WTC11 (cell line): ENCODE measurements at places on chromosomes 6 and 20.

DNA sequence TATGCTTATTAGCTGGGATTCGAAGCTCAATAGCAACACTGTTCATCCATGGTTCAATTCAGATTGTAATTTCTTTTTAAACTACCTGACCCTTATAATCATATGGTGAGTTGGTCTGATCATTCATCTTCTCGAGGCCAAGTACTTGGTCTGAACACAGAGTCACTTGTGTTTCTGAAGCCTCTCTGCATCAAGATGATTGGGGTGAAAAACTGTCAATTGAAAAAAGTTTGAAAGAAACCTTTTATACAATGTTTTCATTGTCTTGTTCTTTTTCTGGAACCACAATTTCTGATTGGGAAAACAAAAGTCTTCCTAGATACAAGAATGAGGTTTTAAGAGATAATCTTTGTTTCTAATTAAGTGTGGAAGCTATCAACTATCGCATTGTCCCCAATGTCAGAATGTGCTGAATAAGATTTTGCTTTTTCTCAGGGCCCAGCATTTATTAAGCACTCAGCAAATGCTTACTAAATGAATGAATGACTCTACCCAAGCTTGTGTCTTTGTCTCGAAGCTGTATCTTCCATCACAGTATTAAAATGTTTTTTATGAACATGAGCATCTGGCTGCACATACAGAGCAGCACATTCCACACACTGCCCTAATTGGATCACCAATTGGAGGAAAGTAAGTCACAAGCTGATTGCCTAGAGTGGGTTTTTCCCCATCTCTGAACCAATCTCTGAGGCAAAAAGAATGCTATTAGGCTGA lies 45.0 kb upstream of the MOXD1 start:
- no peak for DNase-seq
- H3K4me1 ChIP-seq = peaks cover 19% of the 10 kb centered on the region
- H3K27me3 ChIP-seq = no peaks in the 10 kb centered on the region; the same call in 1 of the 2 replicates
- H3K4me3 ChIP-seq = no peak overlapping the region
- peaks cover 16% of the 10 kb centered on the region for H3K36me3 ChIP-seq
- no peak overlapping the region for H3K27ac ChIP-seq

GRCh38 chr6:120951258-120951657 lies 383.0 kb downstream of the TBC1D32 start:
- no peaks in the 10 kb centered on the region for H3K27me3 ChIP-seq
- no peaks in the 10 kb centered on the region for H3K4me1 ChIP-seq
- H3K36me3 ChIP-seq = no peaks in the 10 kb centered on the region
- DNase-seq = no peak
- no peak overlapping the region for H3K4me3 ChIP-seq
- no peak overlapping the region for H3K27ac ChIP-seq

DNA sequence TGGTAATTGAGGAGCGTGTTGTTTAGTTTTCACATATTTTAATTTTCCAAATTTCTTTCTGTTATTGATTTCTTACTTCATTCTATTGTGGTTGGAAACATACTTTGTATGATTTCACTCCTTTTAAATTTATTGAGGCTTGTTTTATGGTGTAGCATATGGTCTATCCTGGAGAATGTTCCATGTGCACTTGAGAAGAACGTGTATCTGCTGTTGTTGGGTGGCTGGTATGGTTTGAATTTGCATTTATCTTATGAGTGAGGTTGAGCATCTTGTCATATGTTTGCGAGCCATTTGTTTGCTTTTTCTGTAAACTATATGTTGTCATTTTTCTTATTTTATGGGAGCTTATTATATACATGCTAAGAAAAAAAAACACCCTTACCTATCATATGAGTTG lies 26.5 kb downstream of the SRC start:
- peaks cover 4% of the 10 kb centered on the region; the same call in 1 of the 2 replicates for H3K36me3 ChIP-seq
- H3K4me3 ChIP-seq = no peak overlapping the region
- no peaks in the 10 kb centered on the region for H3K27me3 ChIP-seq

DNA sequence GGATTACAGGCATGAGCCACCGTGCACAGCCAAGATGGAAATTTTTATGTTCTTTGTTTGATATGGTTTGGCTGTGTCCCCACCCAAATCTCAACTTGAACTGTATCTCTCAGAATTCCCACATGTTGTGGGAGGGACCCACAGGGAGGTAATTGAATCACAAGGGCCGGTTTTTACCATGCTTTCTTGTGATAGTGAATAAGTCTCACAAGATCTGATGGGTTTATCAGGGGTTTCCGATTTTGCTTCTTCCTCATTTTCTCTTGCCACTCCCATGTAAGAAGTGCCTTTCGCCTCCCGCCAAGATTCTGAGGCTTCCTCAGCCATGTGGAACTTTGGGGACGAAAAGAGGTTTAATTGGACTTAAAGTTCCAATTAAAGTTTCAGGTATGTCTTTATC lies 14.6 kb downstream of the EEF1A1 start:
- no peak for DNase-seq
- H3K27me3 ChIP-seq = no peaks in the 10 kb centered on the region
- H3K36me3 ChIP-seq = peaks cover 9% of the 10 kb centered on the region
- H3K4me1 ChIP-seq = no peaks in the 10 kb centered on the region
- no peak overlapping the region for H3K27ac ChIP-seq

DNA sequence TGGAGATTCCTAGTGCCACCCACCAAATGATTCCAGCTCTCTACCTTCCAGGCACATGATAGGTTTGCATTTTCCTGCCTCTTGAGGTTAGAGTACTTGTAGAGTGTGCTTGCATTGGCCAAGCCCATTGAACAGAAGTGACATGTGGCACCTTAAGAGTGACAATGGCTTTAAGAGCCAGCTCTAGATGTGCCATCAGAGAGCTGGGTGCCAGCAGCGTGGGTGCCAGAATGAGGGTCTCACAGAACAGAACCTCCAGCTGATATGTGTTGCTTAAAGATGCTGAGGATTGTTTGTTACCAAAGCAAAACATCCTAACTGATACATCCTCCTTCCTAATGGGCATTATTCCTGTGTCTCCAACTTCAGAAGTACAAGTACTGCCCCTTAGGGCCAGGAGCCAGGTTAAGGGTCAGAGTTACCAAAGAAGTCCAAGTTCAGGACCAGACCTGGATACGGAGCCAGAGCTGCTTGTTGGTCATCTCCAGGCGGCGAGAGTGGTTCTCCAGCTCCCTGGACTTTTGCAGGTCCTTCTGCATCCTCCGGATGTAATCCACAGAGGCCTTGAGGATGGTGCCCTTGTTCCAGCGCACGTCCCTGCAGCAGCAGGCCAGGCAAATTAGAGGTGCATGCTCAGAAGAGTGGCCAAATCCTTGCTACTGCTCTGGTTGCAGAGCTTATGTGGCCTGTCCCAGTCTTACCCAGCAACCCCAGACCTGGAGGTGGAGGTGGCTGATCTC lies 47.5 kb downstream of the MDFI start:
- peaks cover 9% of the 10 kb centered on the region for H3K27me3 ChIP-seq
- H3K27ac ChIP-seq = no peak overlapping the region
- peak; percentile 8 for DNase-seq
- peaks cover 37% of the 10 kb centered on the region for H3K4me1 ChIP-seq
- H3K4me3 ChIP-seq = no peak overlapping the region
- H3K36me3 ChIP-seq = no peaks in the 10 kb centered on the region

- peak; percentile 65 for DNase-seq
- H3K36me3 ChIP-seq = no peaks in the 10 kb centered on the region
- no peaks in the 10 kb centered on the region for H3K4me1 ChIP-seq
- no peak overlapping the region for H3K4me3 ChIP-seq
- H3K27ac ChIP-seq = no peak overlapping the region
Observed at GRCh38 chr20:51042657-51043247, 19.8 kb upstream of the KCNG1 start.

DNA sequence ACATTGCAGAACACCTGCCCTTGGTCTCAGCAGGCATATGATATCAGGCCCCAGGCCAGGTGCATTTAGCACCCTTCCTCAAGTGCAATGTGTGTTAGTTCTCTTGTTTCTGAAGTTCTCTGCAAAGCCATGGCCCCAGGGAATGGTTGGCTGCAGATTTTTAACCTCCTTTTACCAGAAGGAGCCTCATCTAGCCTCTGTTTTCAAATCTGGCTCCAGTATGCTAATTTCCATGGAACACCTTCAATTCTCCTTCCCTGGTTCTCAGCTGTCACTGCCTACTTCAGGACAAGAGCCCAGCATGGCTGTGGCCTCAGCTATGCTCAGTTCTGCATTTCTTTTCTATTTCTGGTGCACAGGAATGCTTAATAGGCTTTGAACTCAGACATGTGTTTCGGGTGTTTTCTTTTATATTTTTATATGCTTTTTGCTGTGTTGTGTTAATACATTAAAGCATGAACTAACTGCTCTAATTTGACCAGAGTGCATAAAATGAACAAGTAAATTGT lies 51.6 kb upstream of the OGFRL1 start:
- peaks cover 29% of the 10 kb centered on the region for H3K4me1 ChIP-seq
- DNase-seq = no peak
- no peak overlapping the region; the same call in 1 of the 2 replicates for H3K27ac ChIP-seq
- H3K36me3 ChIP-seq = peaks cover 7% of the 10 kb centered on the region

- H3K4me3 ChIP-seq = no peak overlapping the region
- no peaks in the 10 kb centered on the region for H3K27me3 ChIP-seq
- DNase-seq = no peak
- peak overlapping the region; percentile 52; the same call in 1 of the 2 replicates for H3K27ac ChIP-seq
Observed at GRCh38 chr20:16531485-16531884, 41.8 kb downstream of the KIF16B start.

- H3K36me3 ChIP-seq = no peaks in the 10 kb centered on the region
- no peak overlapping the region for H3K4me3 ChIP-seq
- H3K4me1 ChIP-seq = peaks cover 5% of the 10 kb centered on the region
- no peak overlapping the region for H3K27ac ChIP-seq
- no peaks in the 10 kb centered on the region for H3K27me3 ChIP-seq
- DNase-seq = no peak
Observed at GRCh38 chr6:156062091-156062563, 606.5 kb upstream of the NOX3 start.

DNA sequence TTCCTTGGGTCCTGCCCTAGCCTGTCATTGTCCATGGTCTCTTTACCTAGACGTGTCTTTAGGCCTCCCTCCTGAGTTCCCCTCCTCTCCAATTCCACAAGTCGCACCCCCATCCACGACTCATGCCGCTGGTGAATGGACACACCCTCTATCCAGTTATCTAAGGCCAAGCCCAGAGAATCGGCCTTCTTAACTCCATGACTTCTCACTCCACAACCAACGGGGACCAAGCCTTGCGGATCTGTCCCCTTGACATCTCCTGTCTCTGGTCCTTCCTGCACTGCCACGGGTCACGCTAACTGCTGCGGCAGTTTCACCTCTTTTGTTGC lies 7.0 kb upstream of the RREB1 start:
- H3K4me1 ChIP-seq = peaks cover 24% of the 10 kb centered on the region
- peaks cover 3% of the 10 kb centered on the region; the same call in 1 of the 2 replicates for H3K27me3 ChIP-seq
- H3K4me3 ChIP-seq = no peak overlapping the region
- H3K36me3 ChIP-seq = no peaks in the 10 kb centered on the region
- no peak for DNase-seq

GRCh38 chr6:149701714-149702113 lies 16.2 kb downstream of the LATS1 start:
- H3K27ac ChIP-seq = peak overlapping the region; percentile 86
- no peaks in the 10 kb centered on the region for H3K27me3 ChIP-seq
- peak overlapping the region; percentile 39 for H3K4me3 ChIP-seq
- peaks cover 29% of the 10 kb centered on the region for H3K4me1 ChIP-seq

DNA sequence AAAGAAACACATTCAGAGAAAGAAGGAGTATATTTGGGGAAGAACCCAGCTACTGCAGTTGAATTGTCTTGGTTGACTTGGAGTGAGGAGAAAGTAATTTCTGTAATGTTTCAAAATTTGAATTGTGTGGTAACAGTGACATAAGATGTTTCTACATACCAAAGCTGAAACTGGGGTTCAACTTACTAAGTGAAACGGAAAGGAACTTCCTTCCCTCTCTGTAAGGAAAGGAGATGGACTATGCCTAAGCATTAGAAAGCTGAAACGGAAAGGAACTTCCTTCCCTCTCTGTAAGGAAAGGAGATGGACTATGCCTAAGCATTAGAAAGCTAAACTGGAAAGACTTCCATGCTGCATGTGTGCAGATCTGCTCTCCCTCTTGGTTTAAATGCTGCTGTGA lies 46.0 kb downstream of the HUS1B start:
- no peaks in the 10 kb centered on the region for H3K27me3 ChIP-seq
- no peak overlapping the region for H3K4me3 ChIP-seq
- no peak overlapping the region for H3K27ac ChIP-seq
- peaks cover 27% of the 10 kb centered on the region for H3K36me3 ChIP-seq
- DNase-seq = no peak
- H3K4me1 ChIP-seq = no peaks in the 10 kb centered on the region

- H3K27ac ChIP-seq = no peak overlapping the region
- peaks cover 14% of the 10 kb centered on the region for H3K36me3 ChIP-seq
- no peak for DNase-seq
- H3K4me1 ChIP-seq = peaks cover 9% of the 10 kb centered on the region; the same call in 1 of the 2 replicates
Observed at GRCh38 chr20:48945840-48946514, 24.5 kb downstream of the ARFGEF2 start.
